Endothelial cell of coronary artery (primary cell): ENCODE measurements at places on chromosomes 1 and 21. TPM values are rescaled to one million over a fixed set of nuclear protein-coding genes. Genes with fewer than 3 reads are reported as not detected.

Gene TNFRSF8
- total RNA-seq = 0.09 and 0.27 TPM in 2 replicates

Gene SVBP
- total RNA-seq = 13.6 and 15.3 TPM in 2 replicates

Gene SH2D1B
- total RNA-seq = under 0.01 TPM in 1 of 2 replicates, not detected in the other

Gene ASPM
- 12.6 and 32.9 TPM in 2 replicates for total RNA-seq

Gene MAGI3
- total RNA-seq = 9.8 and 11.3 TPM in 2 replicates

Gene TAF13
- 70.3 and 84.6 TPM in 2 replicates for total RNA-seq

Gene LENEP
- total RNA-seq = 0.18 TPM in 1 of 2 replicates, not detected in the other

Gene CADM3
- 8.9 and 21.2 TPM in 2 replicates for total RNA-seq

Gene UBXN10
- total RNA-seq = under 0.01 TPM in 1 of 2 replicates, not detected in the other

Gene RAB25
- total RNA-seq = not detected in 2 replicates

Gene OR2AJ1
- not detected in 2 replicates for total RNA-seq

Gene LRRC39
- total RNA-seq = 0.09 TPM in 2 replicates

Gene LORICRIN
- not detected in 2 replicates for total RNA-seq

Gene NHLH2
- total RNA-seq = not detected in 2 replicates

Gene SERPINC1
- total RNA-seq = not detected in 2 replicates

Gene DTL
- 4.9 and 8.7 TPM in 2 replicates for total RNA-seq

Gene ST6GALNAC5
- total RNA-seq = not detected in 2 replicates

Gene CD34
- total RNA-seq = 30.3 and 51.4 TPM in 2 replicates

Gene UHMK1
- total RNA-seq = 58.2 and 68.4 TPM in 2 replicates
